Activated naive CD4-positive, alpha-beta T cell treated with anti-CD3 and anti-CD28 coated beads, Interleukin-2, amount 50 U/mL, for 16 hours (primary cell): ENCODE measurements at places on chromosomes 13 and 19.

- DNase-seq = no peak
These were observed 496.7 kb downstream of the GPC6 start for GRCh38 chr13:93723316-93723715.

GRCh38 chr19:56341948-56342347, 27.3 kb upstream of the ZSCAN5A start:
- DNase-seq = no peak

DNA sequence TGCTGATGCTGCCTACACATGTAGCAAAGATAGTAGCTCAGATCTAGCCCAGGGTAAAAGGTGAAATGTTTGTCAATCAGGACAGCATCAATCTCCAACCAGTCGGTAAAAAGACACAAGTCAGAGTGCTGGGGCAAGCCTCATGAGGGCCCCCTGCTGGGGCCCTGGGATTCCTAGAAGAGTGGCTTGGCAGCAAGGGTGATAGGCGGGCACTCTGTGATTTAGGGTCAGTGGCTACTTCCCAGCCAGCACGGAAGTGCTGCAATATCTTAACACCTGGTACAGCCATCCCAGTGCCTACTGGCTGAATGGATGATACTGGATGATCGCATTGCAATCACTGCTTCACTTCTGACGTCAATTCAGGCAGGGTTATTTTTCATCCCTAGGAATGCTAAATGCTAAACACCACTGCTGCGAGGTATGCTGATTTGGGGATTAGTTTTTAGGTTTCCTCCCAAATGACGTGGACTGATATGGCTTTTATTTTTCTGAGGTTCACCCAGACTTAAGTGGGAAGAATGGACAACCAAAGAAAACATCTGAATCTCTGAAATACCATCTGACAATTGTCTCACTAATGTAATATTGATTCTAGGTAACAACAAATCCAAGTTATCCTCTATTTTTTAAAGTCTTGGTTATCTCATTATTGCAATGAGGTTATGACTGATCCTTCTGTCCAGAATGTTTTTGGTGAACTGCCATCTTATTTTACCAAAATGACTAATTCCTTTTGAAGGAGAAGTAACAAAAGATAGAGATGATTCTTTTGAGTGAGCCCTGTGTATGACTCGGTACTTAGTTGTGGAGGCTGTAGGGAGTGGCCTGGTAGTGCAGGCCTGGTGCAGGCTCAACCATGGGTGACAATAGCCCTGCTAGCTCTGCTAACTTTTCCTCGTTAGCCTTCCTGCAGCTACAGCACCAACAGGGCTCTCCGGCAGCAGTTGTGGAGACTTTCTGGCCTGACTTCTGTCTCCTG, 432.5 kb downstream of the FGF9 start:
- no peak for DNase-seq

DNA sequence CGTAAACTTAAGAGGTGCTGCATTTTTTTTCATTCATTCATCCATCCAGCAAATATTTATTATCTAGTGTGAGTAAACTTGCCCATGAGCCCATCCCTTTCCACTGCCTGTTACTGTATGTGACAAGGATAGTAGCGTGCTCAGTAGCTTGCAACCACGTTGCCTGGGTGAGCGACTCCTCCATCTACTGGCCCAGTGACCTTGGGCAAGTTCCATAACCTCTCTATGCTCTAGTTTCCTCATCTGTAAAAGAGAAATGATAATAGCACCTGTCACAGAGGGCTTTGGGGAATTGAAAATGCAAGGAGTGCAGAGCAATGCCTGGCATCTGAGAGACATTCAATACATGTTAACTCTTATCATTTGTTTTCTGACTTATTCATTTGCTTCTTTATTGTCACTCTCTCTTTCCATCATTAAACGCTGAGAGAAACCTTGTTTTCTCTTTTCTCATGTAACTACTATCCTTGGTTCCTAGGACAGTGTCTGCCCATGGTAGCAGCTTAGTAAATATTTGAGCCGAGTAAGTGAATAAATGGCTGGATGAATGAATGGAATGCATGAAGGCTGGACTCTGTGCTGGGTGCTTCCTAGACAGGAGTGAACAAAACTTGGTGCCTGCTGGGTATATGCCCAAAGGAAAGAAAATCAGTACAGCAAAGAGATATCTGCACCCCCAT, 19.9 kb downstream of the LRCH1 start:
- no peak for DNase-seq

- no peak for DNase-seq
These were observed 426.2 kb upstream of the KLHL1 start for GRCh38 chr13:70534466-70534865.

DNA sequence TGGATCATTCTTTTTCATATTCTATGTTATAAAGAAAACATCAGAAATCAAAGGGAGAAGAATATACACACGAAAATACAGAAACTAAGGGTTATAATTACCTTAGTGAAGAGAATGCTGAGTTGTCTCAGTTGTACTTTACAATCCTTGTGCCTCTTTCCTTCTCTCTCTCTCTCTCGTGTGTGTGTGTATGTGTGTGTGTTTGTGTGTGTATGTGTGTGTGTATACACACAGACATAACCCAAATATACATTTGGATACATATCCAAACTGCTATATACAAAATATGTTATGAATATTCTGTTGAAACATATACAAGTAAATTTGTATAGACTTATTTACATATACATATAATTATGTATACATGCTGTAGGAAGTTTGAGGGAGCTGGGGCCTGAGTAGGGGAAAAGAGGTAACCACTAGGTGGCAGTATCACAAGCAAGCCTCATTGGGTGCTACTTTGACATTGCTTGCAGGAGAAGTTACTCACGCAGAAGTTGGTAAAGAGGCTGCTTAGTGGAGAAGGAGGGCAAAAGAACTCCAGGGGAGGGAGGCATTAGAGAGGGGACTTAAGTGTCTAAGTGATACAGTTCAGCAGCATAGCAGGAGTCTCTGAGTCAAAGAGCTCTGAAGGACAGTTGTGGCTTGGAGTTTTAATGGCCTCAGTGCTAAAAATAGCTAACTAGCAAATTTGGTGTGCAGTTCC, 465.1 kb upstream of the PCDH20 start:
- no peak for DNase-seq

DNA sequence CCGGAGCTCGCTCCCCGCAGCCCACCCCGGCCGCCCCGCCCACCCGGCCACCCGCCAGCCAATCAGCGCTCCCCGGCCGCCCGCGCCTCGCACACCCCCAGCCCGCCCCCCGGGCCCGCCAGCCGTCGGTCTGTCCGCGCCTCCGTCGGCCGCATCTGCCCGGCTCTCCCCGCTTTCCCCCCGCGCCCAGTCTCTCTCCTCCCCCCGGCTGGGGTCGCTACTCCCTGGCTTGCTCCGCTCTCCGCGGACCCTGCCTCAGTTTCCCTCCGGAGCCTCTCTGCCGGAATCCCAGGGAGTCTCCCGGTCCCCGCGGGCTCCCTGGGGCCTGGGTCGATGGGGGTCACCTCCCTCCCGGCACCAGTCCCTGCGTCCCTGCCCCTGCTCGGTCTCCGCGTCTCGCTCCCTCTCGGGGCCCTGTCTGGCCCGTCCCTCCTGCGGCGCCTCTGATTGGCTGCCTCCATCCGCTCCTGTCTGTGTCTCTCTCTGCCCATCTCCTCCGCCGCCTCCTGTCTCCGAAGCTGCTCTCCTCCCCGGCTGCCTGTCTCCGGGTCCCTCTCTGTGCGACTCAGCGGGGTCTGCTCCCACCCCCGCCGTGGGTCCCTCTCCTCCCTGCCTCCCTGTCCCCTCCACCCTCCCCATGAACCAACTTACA, 484 bp downstream of the IL11 start:
- DNase-seq = peak; percentile 42

- no peak for DNase-seq
These were observed 616 bp downstream of the PINLYP start for GRCh38 chr19:43575955-43576878.

- DNase-seq = no peak
These were observed 436.5 kb upstream of the KLHL1 start for GRCh38 chr13:70544706-70545105.

GRCh38 chr19:55702131-55702627, 27.2 kb downstream of the EPN1 start:
- DNase-seq = no peak

- DNase-seq = no peak
These were observed 1.6 kb upstream of the TPM4 start for GRCh38 chr19:16074488-16075365.

DNA sequence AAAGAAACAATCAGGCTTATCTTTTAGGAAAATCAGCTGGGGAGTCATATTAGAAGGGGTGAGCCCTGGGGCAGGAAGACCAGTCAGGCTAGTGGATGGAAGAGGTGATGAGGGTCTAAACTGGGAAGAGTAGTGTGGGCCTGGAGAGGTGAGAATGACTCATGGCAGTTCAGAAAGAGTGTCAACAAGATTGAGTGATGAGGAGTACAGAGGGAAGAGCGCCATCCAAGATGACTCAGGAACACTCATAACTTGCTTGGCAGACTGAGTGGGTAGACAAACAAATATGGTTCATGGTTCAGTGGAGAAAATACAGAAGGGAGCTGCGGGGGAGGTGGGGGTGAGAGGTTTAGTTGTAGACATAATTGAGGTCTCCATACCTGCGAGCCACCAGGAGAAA, 17.3 kb upstream of the CLDN10 start:
- DNase-seq = no peak
